CD4-positive, alpha-beta T cell treated with Interleukin-6 at 100 ng/mL for 8 hours (primary cell): ENCODE measurements at places on chromosomes 3 and 15.

- DNase-seq: no peak
These were observed 11.5 kb upstream of the MB21D2 start for GRCh38 chr3:192929146-192929545.

- no peak for DNase-seq
These were observed 54.6 kb downstream of the SSUH2 start for GRCh38 chr3:8589880-8590556.

- no peak for DNase-seq
These were observed 70.0 kb upstream of the CBLB start for GRCh38 chr3:105938806-105939205.

DNA sequence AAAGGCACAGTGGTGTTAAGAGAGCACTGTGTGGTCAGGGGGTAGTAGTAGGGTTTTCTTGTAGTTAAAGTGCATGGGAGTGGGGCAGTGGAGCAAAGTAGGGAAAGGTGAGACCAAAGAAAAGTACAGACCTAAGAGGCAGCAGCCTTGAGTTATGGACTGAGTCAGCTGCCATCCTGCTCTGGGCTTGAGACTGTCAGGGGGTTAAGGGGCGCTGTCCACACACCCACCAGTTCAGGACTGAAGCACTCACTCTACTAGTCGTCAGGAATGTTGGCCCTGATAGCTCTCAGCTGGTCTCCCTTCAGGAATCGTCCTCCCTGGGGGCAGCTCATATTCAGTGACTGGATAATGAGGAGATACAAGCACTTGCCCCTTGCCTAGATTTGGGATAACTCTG, 7.9 kb downstream of the CCR4 start:
- DNase-seq: no peak

DNA sequence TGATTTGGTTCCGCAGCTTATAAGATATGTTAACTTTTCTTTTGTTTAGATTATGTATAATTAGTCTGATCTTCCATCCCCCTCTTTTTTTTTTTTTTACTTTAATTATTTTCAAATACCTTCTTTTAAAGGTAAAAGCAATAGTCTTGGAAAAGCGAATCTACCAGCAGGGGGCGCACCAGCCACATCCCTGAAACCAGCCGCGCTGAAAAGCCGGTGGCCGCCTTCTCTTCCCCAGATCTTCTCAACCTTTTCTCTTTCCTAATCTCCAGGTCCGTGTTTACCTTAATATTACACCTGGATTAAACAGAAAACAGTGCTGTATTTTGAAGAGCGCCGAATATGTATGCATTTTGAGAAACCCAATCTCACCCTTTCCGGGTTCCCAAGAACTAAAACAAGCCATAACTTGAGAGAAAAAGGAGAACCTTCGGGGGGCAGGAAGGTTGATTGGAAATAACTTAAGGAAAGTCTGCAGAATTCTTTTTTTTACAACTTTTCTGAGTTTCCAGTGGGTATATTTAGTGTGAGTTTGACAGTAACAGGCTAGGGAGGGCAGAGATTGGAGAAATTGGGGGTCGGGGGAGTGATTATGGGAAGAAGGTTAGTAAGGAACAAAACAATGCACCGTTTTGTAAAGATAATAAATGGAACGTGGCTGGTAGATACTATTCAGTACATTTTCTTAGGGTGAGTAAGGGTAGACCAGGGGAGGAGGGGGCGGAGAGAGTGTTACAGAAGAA, 2.0 kb upstream of the SOX2 start:
- no peak for DNase-seq

- no peak for DNase-seq
These were observed 60.9 kb upstream of the PYGO1 start for GRCh38 chr15:55649058-55649423.

- no peak for DNase-seq
These were observed 3.2 kb downstream of the EIF1B start for GRCh38 chr3:40312661-40313226.

DNA sequence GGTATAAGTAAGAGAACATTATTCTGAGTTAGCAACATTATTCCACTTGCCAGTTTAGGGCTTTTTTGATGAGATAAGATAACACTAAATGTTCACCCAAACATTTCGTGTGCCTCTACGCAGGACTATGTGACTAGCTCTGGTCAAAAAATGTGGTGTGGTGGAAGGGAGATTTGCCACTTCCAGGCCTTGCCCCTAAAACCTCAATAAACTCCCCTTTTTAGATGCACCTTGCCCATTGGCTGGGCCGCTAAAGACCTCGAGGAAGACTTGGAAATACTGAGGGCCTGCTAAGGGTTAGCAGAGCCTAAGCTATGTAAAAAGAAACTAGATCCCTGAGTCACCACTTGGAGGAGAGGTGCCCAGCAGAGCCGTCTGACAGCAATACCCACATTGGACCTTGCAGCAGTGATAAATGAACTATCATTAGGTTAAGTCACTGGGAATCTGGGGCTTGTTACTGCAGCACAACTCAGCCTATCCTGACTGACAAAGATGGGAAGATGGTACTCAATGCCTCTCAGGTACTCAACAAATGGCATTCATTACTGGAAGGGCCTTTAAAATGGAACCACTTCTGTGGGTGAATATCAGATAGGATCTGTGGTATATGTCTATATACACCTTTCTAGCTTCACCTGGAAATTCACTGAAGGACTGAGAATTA, 331.5 kb upstream of the TLE3 start:
- DNase-seq: no peak

DNA sequence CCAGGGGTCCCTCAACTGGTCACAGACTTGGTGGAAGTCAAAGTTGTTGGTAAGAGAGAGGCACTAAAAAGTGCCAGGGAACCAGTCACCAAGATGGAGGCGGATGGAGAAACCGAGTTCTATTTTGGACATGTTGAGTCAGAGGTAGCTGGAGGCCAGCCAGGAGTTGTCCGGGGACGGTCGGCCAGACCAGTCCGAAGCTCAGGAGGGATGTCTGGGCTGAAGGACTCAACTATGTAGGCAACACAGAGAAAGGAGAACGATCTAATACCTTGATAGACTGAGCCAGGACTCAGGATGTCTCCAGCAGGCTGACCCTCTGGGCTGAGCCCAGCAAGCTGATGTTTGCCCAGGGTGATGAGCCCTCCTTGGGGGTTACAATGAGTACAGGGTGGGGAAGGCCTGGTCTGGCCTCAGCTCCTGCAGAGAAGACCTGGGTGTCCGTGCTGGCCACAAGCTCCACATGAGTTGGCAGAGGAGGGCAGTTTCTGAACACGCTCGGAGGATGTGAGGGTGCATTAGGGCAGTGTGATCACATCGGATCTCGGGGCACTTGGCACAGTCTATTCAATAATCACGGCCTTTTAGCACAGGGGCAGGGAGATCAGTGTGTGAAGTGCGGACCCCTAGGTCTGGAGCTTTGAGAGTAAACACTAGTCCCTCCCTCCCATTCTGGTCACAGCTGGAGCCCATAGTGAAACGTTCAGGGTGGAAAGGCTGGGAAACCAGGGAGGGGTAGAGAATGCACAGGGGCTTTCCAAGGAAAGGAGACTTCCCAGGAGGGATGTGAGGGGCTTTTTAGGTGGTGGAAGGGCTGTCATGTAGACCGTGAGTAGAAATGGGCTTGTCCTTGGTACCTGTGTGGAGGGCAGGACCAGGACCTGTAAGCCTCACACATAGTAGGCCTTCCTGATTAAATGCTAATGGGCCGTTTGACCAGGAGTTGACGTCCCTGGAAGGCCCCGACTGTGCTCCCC, 111.9 kb downstream of the ETFA start:
- no peak for DNase-seq

DNA sequence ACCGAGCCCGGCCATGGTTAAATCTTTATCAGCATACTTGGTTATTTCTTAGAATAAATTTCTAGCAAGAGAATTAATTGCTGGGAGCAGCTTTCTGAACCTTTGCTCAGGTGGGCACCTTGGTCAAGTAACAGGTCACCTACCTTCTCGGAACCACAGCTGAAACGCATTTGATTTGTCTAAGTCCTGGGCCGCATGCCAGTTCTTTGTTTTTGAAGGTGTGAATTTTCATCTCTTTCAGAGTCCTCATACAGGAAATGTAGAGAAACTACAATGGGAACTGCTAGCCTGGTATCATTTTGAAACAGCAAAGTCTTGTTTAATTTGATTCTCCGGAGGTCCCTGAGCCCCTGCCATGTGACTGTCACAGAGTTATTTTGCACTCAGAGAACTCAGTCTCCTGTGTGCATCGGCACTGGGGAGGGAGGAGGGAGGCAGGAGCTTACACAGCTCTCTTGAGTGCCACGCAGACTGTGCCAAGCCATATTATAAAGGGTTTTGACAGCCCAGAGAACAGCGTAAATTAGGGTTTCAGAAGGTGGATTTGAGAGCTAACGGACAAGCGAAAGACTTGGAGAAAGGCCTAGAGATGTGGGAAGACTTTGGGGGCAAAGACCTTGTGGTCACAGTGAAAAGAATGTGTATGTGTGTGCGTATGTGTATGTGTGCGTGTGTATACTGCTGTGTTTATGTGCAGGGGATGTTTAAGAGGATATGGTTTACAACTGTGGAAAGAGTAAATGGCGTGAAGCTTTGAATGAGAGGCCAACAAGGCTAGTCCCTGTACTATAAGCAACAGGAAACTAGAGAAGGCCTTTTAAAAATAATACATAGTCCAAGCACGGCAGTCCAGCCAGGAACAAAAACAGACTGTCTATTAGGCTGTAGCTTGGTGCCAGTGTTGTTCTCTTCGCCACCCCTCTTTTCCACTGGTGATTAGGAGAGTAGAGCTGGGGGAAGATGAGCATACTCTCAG, 61.8 kb upstream of the ATP13A3 start:
- no peak for DNase-seq

DNA sequence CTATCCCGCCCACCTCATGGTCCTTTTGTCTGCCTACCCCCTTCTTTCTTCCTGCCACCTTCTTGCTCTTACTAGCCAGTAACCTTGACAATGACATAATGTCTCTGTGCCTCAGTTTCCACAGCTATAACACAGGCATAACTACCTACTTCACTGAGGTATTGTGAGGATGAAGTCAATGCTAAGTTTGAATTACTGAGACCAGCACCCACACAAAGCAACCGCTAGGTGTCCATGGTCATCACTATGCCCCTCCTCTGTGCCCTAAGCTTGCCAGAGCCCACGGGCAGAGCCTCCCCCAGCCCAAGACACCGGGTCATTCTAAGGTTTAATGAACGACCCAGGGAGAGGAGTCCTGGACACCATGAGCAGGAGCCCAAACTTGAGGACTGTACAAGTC, 101.6 kb downstream of the OXNAD1 start:
- DNase-seq: no peak

DNA sequence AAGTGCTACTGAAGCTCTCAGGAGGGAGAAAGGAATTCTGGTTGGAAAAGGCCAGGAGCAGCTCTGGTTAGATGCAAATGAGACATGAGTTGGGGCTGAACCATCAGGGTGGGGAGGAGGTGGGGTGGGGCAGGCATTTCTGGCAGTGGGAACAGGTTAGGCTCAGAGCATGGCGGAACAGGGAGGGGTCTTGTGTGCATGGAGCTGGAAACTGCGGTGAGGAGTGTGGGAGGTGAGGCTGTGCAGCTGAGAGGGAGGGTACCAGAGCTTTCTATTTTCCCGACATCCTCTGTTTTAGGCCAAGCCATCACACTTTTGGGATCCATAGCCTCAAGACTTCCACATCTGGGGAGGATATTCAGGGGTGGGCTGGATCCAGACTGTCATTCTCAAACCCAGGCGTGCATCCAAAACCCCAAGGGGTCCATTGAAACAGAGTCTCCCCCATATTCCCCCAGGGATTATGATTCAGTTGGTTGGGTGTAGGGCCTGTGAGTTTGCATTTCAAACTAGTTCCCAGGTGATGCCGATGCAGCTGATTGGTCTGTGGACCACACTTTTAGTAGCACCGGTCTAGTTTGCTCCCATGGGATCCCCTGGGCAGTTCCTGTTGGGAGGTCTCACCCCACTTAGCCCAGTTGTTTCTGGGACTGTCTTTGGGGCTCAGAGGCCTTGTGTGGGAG, 100.9 kb upstream of the TLE3 start:
- no peak for DNase-seq

- DNase-seq: no peak
These were observed 12.4 kb downstream of the ANKRD63 start for GRCh38 chr15:40270246-40270995.

DNA sequence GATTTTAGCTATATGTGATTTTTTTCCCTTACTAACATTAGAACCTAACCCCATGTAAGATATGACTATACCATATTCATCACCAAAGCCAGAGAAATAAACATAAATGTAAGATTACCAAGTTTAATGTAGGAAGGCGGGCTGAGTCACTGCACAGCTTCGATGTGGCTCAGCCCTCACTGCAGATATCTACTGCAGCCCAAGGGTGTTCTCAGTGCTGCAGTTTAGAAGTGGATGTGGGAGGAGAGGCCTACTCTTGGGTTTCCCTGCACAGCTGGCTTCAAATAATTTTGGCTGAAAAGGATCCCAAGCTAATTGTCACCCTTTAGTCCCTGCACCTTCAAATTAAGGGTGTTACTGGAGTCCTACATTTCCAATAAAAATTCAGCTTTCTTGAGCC, 9.3 kb downstream of the ARPP19 start:
- DNase-seq: no peak
